Endothelial cell of umbilical vein (primary cell): ENCODE measurements at places on chromosomes 11 and 22.

DNA sequence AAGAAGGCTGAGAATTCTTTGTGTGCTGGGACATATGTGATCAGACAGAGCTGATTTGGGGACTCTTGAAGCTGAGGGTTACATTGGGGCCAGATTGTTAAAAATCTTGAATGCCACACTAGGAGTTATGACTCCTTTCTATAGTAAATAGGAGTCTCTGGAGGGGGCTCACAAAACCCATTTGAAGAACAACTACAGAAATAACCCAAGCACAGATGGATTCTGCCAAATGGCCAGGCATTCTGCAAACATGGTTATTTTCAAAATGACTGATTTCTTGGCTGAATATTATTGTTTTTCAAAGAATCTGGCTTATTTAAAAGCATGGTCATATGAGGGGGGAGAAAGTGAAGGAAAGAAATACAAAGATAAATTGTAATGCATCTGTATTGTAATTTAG, 625.5 kb upstream of the TENM4 start:
- no peak for DNase-seq

DNA sequence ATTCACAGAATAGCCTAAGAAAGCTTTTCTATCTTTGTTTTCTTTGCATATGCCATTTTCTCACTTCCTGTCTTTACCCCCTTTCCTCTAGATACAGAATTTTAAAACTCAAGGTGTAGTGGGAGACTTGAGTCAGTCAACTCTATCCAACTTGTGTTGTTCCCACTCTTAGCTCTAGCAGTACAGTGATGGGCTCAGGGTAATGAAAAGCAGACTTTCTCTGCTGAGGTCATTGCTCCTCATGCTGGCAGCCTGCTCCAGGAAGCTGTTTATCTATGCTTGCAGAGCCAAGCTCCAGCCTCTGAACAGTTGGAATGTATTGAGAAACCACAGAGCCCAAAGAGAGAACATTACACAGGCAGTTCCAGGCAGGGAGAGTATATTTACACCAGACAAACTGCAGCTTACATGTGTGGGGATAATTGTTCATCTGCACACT, 68.1 kb downstream of the CSTPP1 start:
- peak; percentile 72 for DNase-seq

DNA sequence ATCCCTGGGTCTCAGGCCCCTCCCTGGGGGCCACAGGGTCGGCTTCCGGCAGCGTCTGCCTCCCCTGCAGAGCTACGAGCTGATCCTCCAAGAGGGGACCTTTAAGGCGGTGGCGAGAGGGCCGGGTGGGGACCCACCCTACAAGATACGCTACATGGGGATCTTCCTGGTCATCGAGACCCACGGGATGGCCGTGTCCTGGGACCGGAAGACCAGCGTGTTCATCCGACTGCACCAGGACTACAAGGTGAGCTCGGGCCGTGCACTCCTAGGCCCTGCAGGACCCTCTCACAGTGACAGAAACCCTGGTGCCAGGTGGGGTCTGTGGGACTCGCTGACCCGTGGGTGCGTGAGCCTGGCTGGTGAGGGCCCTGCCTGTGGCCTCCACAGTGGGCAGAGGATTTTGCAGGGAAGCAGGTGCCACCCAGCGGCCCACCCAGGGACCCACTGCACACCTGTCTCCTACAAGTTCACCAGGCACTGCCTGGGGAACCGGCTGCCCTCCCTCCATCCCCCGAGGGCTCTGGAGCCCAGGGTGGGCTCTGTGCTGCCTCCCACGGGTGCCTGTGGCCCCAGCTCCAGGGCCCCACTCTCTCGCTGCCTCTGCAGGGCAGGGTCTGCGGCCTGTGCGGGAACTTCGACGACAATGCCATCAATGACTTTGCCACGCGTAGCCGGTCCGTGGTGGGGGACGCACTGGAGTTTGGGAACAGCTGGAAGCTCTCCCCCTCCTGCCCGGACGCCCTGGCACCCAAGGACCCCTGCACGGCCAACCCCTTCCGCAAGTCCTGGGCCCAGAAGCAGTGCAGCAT, 13.7 kb downstream of the MUC5B start:
- no peak for DNase-seq

DNA sequence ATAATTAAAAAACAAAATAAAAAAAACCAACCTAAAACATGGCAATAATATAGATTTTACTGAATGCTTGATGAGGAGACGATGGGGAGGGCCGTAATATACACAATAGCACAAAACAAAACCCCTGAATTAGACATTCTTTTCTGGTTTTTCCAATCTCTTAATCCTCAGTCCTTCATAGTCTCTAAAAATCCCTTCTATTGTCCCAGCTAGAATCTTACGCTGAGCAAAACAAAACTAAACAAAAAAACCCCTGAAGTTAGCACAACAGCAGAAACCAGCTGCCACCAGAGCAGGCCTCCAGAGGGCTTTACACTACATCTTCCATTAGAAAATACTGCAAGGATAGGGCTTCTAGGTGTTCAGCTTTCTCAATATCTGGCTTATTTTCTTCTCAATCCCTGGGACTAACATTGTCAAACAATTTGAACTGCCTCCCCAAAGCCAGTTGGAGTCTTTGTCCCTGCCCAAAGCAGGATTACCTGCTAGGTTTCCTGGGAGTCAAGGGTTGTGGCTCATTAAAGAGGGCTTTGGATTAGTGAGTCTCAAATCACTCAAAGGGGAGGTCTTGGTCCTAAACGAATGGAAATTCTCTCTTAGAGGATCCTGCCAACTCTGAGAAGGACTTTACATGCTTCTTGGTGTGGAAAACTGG, 2.1 kb upstream of the RNF26 start:
- no peak for DNase-seq

GRCh38 chr22:19042285-19043120, 79.7 kb downstream of the DGCR2 start:
- no peak for DNase-seq

DNA sequence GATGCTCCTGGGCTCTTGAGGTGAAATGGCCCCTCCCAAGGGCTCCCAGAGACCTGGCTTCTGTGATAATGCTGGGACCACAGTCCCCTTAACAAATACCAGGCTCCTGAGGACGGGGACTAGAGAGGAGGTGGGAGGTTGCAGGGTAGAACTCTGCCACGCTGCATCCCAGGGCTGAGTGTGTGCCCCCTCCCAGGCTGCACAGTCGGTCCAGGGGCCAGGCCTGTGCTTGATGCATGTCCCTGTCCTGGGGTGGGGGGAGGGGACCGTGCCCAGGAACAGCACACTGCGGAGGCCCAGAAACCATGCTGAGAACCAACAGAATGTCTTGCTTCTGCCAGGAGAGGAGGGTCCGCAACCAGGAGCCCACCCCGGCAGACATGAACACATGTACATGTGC, 9.3 kb downstream of the CSF2RB start:
- no peak for DNase-seq

- no peak for DNase-seq
Measured at GRCh38 chr11:4436411-4436810, 12.7 kb upstream of the OR52K2 start.

- DNase-seq = no peak
Measured at GRCh38 chr11:35932681-35933319, 11.1 kb upstream of the LDLRAD3 start.

DNA sequence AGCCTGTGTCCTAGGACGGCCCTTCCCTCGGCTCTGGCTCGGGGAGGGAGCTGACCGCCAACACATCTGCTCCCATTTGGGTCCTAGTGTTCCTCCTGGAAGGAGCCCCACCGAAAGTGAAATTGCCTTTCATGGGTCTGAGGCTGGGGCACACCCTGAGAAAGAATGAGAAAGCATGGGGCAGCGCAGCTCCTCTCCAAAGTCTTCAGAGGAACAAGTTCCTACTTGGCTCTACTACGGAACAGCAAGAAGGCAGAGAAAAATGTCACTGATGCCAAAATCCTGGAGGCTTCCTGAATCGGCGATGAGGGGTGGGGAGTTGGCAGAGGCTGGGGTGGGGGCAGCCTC, 41.5 kb upstream of the MYEOV start:
- no peak for DNase-seq

GRCh38 chr11:61482513-61482912, 26.0 kb upstream of the LRRC10B start:
- DNase-seq = no peak

- peak; percentile 97 for DNase-seq
Measured at GRCh38 chr11:6468712-6469495, 4.8 kb downstream of the TRIM3 start.

DNA sequence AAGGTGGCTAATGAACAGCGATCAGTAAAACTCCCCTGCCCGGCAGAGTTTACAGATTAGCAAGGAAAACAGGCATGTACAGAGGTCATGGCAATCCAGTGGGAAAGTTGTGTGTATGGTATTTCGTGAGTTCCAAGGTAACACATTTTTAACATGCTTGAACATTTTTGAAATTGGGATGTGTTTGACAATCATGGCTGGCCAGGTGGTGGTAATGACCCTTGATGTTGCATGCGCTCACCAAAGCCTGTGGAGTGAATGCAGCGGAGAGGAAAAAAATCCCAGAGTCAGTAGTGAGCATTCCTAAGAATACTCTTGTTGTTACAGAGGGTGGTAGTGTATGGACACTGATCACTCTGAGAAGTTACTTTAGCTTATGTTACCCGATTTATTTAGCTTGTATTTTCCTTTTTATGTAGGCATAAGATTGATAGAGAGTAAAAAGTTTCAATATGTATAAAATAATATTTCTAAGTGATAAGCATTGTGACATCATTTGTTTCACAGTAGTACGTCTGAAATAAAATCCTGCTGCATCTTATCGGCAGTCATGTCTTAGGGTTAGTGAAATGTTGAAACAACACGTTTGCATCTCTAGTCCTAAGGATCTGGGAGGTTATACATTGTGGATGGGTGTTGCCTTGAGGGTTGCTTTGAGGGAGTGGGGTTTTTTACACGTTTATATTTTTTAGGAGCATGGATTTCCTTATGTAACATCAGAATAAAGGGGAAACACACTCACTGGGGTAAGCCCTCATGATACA, 8.7 kb downstream of the TEAD1 start:
- DNase-seq = no peak

- no peak for DNase-seq
Measured at GRCh38 chr11:92861634-92862033, 107.8 kb upstream of the MTNR1B start.

GRCh38 chr11:91066456-91067047, 843.7 kb upstream of the CHORDC1 start:
- DNase-seq = no peak

- no peak for DNase-seq
Measured at GRCh38 chr11:16790486-16791190, 52.2 kb downstream of the C11orf58 start.

GRCh38 chr11:33585586-33586209, 114.9 kb downstream of the C11orf91 start:
- DNase-seq = no peak

GRCh38 chr11:24739637-24740036, 242.8 kb downstream of the LUZP2 start:
- DNase-seq = no peak

- DNase-seq = no peak
Measured at GRCh38 chr11:7220636-7221035, 31.1 kb upstream of the SYT9 start.

DNA sequence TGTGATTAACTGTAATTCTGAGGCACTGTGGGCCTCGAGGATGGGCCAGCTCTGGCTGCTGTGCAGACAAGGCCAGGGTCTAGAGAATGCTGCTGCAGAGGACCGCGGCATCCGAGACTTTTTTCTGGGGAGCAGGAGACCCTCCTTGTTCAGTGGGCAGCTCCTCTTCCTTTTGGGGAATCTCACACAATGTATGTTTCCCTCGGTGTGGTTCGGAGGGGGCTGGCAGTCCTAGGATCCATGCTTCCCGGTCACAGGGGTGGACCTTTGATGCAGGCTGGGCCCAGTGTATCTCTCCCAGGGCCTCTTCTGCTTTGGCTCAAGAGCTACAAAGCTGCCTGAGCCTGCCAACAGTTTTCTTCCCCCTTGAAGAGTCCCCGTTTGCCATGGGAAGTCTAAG, 31.5 kb downstream of the MYEOV start:
- DNase-seq = no peak

DNA sequence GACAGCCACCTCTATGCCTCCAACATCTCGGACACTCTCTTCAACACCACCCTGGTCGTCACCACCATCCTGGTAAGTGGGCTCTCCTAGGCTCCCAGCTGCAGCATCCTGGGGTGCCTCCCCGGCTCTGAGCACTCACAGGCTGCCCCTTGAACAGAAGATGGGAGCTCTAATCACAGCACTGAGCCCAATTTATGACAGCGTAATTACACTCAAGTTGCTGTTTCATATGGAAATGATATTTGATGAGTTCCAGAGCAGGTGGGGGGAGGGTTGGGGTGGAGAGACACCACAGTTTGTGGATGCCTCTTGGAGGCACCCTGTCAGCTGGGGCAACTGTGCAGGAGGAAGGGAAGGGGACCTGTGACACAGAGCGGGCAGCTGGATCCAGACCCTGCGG, 125.3 kb upstream of the TBCEL start:
- DNase-seq = no peak

DNA sequence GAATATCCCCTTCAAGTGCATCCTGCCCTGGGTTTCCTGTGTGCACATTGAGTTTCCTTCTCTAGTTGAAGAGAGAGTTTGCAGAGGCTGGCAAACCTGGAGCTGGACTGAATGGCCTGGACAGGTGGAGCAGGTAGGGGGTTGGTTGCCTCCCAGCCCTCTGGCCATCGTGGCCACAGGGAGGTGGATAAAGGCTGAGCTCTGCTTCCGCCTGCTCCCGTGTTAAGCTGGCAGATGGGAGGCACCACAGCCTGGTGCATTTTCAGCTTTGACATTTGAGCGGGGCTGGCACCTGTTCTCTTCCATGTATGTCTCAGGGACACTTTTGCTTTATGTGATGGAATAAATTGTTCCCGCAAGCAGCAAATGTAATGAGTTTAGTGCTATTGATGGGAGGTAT, 11.1 kb downstream of the MICAL2 start:
- DNase-seq = no peak

DNA sequence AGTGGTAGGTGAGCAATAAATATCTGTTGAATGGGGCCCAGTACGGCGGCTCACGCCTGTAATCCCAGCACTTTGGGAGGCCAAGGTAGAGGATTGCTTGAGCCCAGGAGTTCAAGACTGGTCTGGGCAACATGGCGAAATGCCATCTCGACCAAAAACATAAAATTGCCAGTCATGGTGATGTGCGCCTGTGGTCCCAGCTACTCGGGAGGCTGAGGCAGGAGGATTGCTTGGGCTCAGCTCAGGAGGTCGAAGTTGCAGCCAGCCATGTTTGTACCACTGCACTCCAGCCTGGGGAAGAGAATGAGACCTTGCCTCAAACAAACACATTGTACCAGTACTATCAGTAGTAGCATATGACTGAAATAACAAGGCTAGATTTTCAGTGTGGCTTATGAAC, 4.2 kb downstream of the SGSM3 start:
- no peak for DNase-seq

GRCh38 chr11:106724293-106724892, 293.9 kb downstream of the GUCY1A2 start:
- DNase-seq = no peak
